ENCODE measurements at places on chromosomes 2 and 18.

- DNase-seq: no peak
These were observed 23.5 kb downstream of the CD302 start for GRCh38 chr2:159774370-159774990.

- no peak for DNase-seq
These were observed 32.2 kb upstream of the LPIN2 start for GRCh38 chr18:3044931-3045698.

- no peak for DNase-seq
These were observed 170.5 kb downstream of the CDH20 start for GRCh38 chr18:61503688-61504087.

DNA sequence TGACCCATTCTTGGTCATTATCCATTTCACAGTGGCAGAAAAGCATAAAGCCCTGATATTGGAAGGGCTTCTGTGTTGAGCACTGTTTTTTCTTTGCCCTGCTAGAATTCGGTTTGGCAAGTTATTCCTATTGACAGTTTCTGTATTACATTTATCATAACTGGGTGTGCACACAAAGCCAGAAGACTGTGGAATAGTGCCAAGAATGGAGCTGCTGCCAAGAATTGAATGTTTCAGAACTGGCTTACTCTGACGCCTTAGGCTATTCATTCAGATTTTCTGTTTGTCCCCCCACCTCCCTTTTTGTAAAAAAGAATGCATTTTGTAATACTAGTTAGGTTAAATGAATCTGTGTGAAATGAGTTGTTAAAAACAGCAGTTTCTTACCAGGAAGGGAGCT, 12.7 kb downstream of the KDM3A start:
- no peak for DNase-seq

GRCh38 chr2:237411092-237411601, 2.8 kb downstream of the COL6A3 start:
- no peak for DNase-seq

- DNase-seq: peak; percentile 75
These were observed 9.3 kb downstream of the MAP4K4 start for GRCh38 chr2:101706819-101707177.

DNA sequence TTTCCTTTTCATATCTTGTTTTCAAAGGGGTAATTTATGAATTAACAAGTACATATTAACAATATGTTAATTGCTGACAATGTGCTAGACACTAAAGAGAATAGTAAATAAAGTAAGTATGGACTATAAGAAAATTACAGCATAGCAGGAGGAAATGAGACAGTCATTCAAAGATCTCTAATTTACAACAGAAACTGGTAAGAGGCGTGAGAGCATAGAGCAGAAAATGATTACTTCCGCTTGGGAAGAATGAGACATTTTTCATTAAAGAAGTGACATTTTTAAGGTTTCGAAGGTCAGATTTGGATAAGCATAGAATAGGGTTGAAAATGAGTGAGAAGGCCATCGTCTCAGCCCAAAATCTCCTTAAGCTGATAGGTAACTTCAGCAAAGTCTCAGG, 184.4 kb upstream of the SESTD1 start:
- no peak for DNase-seq

- DNase-seq: no peak
These were observed 835.8 kb upstream of the VRK2 start for GRCh38 chr2:57210855-57211254.

GRCh38 chr2:34012715-34013302, 413.7 kb upstream of the FAM98A start:
- DNase-seq: no peak

- no peak for DNase-seq
These were observed 40.3 kb downstream of the SFXN5 start for GRCh38 chr2:73031095-73031678.

GRCh38 chr2:33272001-33272400, 204.4 kb upstream of the RASGRP3 start:
- peak; percentile 32 for DNase-seq

GRCh38 chr2:198098918-198099317, 294.5 kb downstream of the PLCL1 start:
- no peak for DNase-seq

DNA sequence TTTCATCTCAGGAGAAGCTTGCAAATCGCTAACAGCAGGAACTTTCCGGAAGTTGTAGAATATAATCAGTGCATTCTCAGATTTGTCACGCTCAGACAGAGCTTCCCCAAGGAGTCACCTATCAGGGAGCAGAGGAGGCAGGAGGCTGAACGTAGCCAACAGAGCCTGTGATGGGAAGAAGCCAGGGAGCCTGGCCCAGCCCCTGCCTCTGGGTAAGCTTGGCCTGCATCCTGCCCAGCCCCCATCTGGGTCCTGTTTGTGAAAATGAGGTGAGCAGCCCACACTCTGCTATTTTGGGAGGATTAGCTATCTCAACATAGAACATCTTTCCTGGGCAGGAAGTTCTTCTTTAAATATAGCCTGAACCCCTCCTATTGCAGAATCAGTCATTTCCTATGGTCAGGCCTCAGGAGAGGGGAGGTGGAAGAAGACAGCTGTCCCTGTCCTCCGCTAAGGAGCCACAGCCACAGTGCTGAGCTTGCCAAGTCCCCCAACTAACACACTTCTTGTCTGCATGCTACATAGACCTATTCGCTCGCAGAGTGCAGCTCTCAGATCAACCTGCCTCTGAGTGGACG, 19.2 kb upstream of the PKDCC start:
- no peak for DNase-seq

- DNase-seq: no peak
These were observed 2.4 kb upstream of the NEDD4L start for GRCh38 chr18:58041633-58042032.

DNA sequence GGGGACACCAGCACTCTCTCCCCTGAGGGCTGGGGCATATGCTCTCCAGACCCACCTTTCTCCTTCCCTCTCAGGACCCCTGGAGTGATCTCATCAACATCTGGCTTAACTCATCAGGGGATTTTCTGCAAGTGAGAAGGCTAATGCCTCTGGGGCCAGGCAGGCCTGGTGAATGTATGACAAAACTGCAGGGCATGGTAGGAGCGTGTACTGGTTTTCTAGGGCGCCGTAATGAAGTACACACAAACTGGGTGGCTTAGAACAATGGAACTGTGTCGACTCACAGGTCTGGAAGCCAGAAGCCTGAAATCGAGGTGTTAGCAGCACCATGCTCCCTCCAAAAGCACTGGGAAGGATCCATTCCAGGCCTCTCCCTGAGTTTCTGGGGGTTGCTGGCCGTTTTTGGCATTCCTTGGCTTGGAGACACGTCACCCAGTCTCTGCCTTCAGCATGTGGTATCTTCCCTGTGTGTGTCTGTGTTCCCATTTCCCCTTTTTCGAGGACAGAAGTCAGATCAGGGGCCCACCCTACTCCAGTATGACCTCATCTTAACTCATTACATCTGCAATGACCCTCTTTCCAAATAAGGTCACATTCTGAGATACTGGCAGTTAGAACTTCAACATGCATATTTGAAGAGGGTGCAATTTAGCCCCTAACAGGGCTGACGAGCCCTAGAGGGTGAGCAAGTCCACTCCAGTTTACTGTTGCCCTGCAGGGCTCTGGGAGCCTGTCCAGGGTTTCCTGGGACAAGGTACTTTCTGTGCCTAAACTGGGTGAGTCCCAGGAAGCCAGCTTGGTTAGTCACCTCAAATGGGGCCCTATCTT, 45.5 kb upstream of the CAB39 start:
- no peak for DNase-seq

DNA sequence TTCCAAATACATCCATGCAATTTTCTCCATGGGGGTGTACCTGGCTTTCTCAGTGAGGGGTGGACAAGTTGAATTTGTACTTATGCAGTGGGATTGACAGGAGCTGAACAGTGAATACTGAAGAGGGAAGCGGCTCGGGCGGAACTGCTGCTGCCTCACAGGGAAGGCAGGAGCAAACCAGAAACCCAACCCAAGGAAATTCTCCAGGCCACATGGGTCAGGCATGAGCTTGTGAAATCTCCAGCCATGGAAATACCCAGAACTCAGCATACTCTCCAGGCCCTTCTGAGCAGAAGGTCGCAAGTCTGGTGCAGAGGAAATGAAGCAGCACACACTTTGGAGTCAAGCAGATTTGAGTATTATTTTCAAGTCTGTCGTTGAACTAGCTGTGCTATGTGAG, 26.5 kb upstream of the INO80C start:
- no peak for DNase-seq

DNA sequence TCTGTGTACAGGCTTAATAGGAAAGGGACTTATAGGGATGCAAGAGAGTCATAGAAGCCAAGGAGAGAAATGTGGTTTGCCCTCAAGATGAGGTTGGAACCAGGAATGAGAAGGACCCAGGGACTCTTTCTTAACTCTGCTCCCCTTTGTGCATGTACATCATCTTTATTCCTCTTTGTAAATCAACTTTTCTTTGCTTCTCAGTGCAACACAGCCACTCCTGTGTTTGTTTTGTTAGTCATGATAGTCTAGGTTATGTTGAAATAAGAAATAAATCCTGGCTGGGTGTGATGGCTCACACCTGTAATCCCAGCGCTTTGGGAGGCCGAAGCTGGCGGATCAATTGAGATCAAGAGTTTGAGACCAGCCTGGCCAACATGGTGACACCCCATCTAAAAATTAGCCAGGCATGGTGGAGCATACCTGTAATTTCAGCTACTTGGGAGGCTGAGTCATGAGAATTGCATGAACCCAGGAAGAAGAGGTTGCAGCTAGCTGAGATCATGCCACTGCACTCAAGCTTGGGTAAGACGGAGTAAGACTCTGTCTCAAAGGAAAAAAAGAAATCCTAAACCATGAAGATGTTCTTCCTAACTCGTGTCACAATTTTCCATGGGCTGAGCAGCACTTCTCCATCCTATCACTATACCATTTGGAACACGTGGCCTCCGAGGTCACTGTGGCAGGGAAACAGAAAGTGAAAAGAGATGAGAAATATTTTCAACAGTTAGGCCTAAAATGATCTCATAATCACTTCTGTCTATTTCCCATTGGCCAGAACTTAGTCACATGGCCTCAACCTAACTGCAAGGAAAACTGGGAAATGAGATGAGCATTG, 73.0 kb upstream of the TMEM17 start:
- no peak for DNase-seq

DNA sequence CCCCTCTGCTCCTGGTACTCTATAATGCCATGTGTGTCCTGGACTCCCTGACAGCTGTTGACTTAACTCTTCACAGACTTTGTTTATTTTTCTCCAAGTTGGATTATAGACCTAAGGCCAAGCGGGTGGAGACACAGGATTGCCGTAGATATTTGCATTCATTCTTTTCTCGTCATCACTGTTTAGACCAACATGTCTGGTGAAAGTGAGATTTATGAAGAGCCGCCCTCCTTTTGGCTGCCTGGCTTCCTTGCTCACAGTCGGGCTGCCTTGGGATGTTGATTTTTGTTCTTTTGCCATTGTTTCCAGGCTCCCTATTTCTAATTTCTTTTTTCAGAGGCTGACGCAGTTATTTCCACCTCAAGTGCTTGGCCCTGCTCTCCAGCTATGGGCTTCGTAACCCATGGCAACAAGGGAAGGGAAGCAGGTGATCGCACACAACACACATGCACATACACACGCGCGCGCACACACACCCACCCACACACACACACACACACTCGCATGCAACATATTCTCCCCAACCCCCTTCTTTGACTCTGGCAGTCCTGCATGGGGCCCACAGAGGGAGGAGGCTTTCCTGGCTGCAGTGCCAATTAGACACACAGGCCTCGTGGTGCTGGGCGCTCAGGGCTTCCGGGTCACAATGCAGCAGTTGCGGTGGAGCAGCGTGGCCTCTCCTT, 296.5 kb downstream of the MTX2 start:
- DNase-seq: no peak

GRCh38 chr2:161321944-161322648, 13.9 kb downstream of the PSMD14 start:
- DNase-seq: no peak

DNA sequence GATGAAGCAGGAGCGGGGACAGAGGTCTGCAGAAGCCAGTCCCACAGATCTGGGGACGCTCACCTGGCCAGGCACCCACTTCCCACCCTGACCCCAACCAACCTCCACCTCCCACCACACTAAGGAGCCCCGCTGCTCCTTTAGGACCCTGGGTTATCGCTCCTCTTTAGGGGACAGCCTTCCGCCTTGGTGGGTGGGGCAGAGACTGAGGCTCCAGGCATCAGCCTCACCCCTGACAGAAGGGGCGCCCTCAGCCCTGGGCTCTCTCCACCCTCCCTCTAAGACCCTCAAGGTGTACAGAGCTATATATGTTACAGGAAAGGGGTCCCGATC, 33.5 kb upstream of the SLC66A3 start:
- DNase-seq: no peak

DNA sequence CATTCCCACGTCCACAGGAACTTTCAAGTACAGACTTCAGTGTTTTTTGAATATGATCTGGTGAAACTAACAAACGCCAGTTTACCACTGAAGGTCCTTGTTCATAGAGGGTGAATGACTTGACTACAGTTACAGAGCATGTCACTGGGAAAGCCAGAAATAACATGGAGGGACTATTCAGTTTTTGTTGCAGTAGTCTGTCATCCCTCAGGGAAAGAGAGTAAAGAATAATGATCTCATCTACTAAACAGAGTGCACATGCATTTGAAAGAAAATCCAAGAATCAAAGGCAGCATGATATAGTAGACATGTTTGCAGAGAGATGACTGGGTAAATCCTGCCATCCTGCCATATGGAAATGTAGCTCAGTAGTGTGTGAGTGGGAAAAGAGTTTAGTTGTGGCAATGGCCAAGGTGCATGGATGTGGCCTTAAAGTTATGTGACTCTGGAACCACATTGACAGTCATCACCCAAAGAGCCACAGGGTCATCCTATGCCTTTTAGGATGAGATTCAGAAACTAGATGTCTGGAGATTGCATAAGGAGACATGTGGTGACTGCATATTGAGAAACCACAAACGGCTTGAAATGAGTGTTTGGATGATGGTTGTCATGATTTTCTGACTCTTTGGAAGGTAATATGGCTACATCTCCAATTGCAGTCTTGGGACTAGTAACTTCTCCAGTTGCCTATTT, 125.3 kb upstream of the ZEB2 start:
- DNase-seq: no peak

- DNase-seq: no peak
These were observed 34.1 kb downstream of the SS18 start for GRCh38 chr18:26056291-26056690.

DNA sequence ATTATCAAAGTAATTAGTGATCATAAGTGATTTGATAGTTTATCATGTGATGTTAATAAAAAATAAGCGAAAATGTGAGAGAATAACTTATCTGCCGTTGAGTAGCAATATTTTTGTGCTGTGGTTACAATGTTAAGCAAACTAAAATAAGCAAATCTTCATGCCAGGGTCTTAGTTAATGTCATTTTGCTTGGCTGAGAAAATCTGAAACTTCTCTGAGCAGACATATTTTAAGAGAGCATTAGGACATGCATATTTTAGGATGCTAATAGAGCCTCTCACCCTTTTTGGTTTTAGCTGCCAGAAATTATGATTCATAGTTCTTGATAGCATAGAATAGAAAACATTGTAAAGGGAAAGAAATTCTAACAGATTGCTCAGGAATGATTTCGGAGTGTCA, 233.5 kb upstream of the ZEB2 start:
- DNase-seq: no peak

GRCh38 chr18:22283397-22283796, 114.0 kb downstream of the GATA6 start:
- DNase-seq: no peak

- DNase-seq: peak; percentile 28
These were observed 75.6 kb upstream of the UXS1 start for GRCh38 chr2:106269591-106270291.

Measured in CD4-positive, alpha-beta T cell treated with Interleukin-17A for 1 hour (primary cell).